Nucleus accumbens (tissue), 56 donors: ENCODE measurements at places on chromosomes 2 and 18.

GRCh38 chr2:163155279-163155883, 316.8 kb upstream of the KCNH7 start:
- DNase-seq: no peak

GRCh38 chr2:3249476-3249962, 128.1 kb downstream of the EIPR1 start:
- no peak for DNase-seq

GRCh38 chr2:158619496-158619895, 162.7 kb downstream of the PKP4 start:
- no peak for DNase-seq

- DNase-seq: no peak
Measured at GRCh38 chr2:163664610-163665009, 71.2 kb downstream of the FIGN start.

GRCh38 chr18:45670281-45670962, 53.6 kb upstream of the SLC14A1 start:
- no peak for DNase-seq

- DNase-seq: no peak
Measured at GRCh38 chr18:35430721-35431373, 53.7 kb upstream of the ZNF396 start.
